ENCODE measurements at places on chromosomes 5 and 9. TPM values are rescaled to one million over a fixed set of nuclear protein-coding genes. Genes with fewer than 3 reads are reported as not detected.

BARX1 gene
- total RNA-seq, result 0.33 TPM

SAP30L gene
- 33.6 TPM for total RNA-seq

- DNase-seq, result no peak
These were observed 49.1 kb downstream of the NDST1 start for GRCh38 chr5:150556859-150557508.

GRCh38 chr5:132915681-132916080 is 42.2 kb downstream of the LEAP2 start:
- DNase-seq, result no peak

- no peak for DNase-seq
These were observed 753.2 kb upstream of the RIOK2 start for GRCh38 chr5:97936231-97936630.
